NCI-H2081 treated with DMSO at 0.1 percent for 48 hours (cell line): ENCODE measurements at places on chromosomes 5 and 9.

DNA sequence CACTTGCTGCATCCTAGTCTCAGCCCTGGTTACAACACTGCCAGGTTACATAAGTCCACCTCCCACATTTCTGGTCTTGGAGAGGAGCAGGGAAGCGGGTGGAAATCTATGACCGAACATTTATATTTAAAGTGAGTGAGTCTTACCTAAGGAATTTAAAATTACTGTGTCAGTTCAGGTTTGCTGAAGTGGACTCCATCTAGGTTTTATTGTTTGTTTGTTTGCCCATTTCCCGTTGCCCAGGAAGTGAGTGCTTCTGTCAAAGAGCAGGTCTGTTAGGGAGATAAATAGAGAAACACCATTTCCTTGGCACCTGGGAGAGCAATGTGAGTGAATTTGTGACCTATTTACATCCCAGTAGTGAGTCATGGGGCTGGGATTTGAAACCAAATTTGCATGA, 179.5 kb downstream of the KIF4B start:
- DNase-seq: no peak

DNA sequence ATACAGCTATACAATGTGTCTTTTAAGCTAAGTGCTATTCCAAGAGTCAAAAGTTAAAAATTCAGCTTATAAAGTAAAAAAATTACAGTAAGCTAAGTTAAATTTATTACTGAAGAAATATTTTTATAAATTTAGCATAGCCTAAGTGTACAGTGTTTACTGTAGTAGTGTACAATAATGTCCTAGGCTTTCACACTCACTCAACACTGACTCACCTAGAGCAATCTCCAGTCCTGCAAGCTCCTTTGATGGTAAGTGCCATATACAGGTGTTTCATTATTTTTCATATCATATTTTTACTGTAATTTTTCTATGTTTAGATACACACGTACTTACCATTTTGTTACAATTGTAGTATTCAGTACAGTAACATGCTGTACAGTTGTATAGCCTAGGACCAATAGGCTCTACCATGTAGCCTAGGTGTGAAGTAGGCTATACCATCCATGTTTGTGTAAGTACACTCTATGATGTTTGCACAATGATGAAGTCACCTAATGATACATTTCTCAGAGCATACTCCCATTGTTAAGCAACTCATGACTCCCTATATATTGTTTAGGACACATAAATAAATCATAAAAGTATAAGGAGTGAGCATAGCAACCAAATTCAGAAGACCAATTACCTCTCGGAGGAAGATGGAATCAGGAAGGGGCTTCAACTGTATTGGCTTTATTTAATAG, 165.1 kb upstream of the SLC30A5 start:
- DNase-seq: no peak

GRCh38 chr9:38071470-38072134, 2.6 kb upstream of the SHB start:
- DNase-seq: no peak

- no peak for DNase-seq
Observed at GRCh38 chr5:37838933-37839341, 904 bp downstream of the GDNF start.

DNA sequence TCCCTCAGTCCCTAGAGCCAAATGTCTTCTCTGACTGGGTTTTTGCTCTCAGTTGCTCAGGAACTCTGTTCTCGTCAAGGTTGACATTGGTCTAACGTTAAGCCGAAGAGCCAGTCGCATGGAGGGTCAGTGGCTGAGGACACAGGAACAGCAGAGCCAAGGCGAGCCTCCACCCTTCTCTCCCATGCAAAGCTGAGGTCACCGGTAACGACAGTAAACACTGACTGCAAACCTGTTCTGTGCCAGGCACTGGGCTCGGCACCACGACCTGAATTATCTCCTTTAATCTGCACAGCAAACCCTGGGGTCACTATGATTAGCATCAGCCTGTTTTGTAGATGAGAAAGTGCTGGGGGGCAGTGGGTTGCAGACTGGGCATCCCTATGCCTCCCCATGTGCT, 171.0 kb downstream of the COL23A1 start:
- no peak for DNase-seq

- no peak for DNase-seq
Observed at GRCh38 chr5:58827463-58827862, 244.6 kb downstream of the RAB3C start.

DNA sequence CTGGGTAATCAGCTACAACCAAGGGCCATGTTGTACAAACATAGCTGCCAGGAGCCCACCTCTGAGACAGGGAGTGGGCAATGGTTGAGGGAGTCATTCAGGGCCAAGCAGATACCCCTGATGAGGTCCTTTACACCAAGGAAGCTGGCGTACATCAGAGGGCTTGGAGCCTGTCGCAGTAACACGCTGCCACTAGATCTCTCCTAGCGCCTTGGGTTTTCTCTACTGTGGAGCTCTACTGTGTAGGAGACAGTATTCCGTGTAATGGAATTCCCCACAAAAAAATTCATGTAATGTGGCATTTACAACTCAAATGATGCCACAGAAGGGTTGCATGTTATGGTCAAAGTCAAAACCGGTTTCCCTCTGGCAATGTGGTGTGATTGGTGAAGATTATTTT, 41.4 kb upstream of the CRB2 start:
- no peak for DNase-seq

GRCh38 chr5:138508958-138509357, 34.1 kb downstream of the ETF1 start:
- DNase-seq: no peak

DNA sequence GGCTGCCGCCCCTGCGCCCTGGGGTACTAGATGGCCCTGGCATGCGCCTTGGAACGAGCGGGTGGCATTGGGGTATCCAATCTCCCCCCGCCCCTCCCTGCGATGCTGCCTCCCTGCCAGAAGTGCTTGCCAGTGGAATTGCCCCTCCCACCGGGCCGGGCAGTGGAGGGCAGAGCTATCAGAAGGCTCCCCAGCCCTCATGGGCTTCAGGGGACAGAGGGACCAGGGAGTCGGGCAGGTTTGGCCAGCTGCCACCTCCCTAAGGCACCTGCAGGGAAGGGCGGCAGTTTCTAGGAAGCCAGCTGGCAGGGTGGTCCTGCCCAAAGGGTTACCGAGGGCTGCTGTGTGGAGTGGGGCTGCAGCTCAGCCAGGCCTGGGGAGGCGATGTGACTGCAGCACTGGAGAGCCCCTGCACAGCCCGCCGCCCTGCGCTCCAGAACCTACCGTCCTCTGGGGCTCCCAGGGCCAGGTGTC, 52.8 kb upstream of the EGFL7 start:
- no peak for DNase-seq

GRCh38 chr9:100714372-100715099, 136.7 kb downstream of the CAVIN4 start:
- DNase-seq: no peak

- no peak for DNase-seq
Observed at GRCh38 chr5:133396187-133396741, 216.1 kb downstream of the FSTL4 start.
